ENCODE measurements at places on chromosomes 4 and X.

GRCh38 chr4:177408023-177408422 is 34.2 kb downstream of the AGA start:
- no peak for DNase-seq

GRCh38 chr4:2572866-2573265 is 36.4 kb downstream of the FAM193A start:
- DNase-seq = no peak

DNA sequence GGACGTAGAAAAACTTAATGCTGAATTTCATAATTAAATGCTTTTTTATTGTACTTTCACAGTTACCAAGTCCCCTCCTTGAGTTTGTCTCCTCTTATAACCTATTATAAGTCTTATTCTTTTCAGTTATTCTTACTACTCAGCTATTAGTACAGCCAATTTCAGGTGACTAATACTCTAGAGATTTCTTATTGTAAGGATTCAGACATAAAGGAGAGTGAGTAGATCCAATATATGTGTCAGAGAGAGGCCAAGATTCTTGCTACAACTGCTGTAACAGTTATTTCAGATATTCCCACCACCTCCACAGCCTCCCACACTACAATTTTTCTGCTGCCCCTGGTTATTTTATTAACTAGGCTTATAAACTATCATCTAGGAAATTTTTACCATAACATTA is 274.5 kb downstream of the GPAT3 start:
- no peak for DNase-seq

GRCh38 chrX:103678199-103678993 is 8.1 kb downstream of the MORF4L2 start:
- no peak for DNase-seq

DNA sequence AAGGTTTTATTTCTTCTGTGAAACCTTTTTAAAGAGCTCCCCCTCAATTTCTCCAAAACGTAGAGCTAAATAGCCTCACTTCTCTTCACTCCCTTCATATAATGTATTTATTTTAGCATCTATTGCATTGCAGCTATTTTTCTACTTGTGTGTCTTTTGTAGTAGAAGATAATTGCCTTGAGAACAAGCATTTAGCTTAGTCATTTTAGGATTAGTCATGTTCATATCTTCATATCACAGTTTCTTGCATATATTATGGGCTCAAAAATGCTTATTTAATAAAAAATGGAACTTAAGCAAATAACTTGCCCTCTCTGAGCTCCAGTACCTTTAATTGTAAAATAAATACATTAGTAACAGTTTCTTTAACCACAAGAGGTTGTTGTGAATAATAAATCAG is 72.1 kb upstream of the SPANXC start:
- DNase-seq = no peak

GRCh38 chr4:127155555-127155954 is 477.2 kb upstream of the INTU start:
- DNase-seq = no peak

- DNase-seq = no peak
Measured at GRCh38 chr4:108107101-108107500, 61.6 kb downstream of the LEF1 start.

GRCh38 chr4:113502476-113502875 is 259.1 kb downstream of the CAMK2D start:
- no peak for DNase-seq

GRCh38 chrX:119708936-119709335 is 16.0 kb upstream of the SEPTIN6 start:
- no peak for DNase-seq

- no peak for DNase-seq
Measured at GRCh38 chrX:13283950-13284546, 35.8 kb downstream of the ATXN3L start.

DNA sequence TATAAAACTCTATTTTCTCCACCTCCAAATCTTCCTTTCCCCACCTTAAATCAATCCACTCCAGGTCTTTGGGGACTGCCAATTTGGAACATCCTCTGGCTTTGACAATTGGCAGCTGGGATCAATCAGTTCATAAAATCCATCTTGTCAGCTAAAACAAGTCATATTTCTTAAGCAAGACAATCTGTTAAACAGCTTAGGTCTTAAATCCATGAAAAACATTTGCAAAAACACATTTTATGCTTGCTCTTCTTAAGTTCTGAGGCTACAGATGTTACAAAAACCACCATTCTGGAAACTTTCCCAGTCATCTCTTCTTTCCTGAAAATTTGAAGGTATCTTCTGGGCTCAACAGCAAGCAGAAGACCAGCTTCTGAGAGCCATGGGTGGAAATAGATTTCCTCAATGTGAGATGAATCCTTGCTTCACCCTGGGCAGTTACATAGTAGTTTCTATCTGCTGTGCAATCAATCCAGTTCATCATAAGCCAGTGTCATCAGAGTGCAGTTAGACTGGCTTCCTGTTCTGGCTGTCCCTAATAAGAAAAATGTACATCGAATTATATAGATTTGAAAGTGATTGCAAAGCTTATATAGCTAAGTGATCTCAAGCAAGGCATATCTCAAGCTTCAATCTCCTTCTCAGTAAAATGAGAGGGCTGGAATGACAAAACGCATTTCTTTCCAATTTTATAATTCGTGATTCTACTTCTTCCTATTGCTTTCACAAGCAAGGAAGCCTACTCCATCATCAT is 402.7 kb upstream of the INTU start:
- DNase-seq = no peak

GRCh38 chrX:24767557-24767956 is 73.8 kb downstream of the POLA1 start:
- no peak for DNase-seq

GRCh38 chr4:10346023-10346422 is 111.2 kb downstream of the ZNF518B start:
- no peak for DNase-seq

GRCh38 chr4:13413729-13414437 is 70.3 kb downstream of the RAB28 start:
- DNase-seq = no peak

GRCh38 chr4:148243837-148244236 is 198.4 kb downstream of the NR3C2 start:
- no peak for DNase-seq

- DNase-seq = peak; percentile 1
Measured at GRCh38 chrX:110665223-110666002, 130.2 kb downstream of the CHRDL1 start.

- DNase-seq = no peak
Measured at GRCh38 chr4:137656661-137657060, 124.4 kb upstream of the PCDH18 start.

GRCh38 chr4:117164338-117164737 is 79.0 kb upstream of the TRAM1L1 start:
- DNase-seq = no peak

DNA sequence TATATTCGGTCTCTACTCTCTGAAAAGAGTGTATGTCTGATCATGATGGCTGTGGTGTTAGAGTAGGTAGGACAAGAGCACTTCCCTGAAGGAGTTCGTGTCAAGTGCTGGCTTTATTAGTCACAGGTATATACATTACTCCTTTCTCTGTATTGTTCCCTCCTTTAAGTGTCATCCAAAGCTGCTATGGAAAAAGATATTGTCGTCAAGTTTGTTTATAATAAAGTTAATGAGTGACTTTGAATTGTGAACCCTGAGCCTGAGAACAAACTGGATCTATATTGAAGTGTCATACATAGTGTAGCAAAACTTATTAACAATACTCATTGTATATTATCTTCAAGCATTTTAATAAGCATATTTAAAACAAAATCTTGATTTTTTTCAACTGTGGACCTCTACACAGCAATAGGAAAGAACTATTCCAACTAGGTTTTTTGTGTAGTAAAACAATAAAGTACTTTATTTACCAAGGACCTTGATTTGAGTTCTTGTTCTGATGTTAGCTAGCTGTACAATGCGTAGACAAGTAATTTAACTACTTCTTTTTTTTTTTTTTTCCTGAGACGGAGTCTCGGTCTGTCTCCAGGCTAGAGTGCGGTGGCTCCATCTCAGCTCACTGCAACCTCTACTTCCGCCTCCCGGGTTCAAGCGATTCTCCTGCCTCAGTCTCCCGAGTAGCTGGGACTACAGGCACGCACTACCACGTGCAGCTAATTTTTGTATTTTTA is 177.7 kb downstream of the RAPGEF2 start:
- no peak for DNase-seq
